GM12865 (cell line): ENCODE measurements at places on chromosomes 2 and 18.
A peak's percentile ranks its signal among the peaks of the same experiment; 100 is the strongest.

GRCh38 chr2:62641410-62641843, 64.1 kb upstream of the EHBP1 start:
- no peak for DNase-seq

DNA sequence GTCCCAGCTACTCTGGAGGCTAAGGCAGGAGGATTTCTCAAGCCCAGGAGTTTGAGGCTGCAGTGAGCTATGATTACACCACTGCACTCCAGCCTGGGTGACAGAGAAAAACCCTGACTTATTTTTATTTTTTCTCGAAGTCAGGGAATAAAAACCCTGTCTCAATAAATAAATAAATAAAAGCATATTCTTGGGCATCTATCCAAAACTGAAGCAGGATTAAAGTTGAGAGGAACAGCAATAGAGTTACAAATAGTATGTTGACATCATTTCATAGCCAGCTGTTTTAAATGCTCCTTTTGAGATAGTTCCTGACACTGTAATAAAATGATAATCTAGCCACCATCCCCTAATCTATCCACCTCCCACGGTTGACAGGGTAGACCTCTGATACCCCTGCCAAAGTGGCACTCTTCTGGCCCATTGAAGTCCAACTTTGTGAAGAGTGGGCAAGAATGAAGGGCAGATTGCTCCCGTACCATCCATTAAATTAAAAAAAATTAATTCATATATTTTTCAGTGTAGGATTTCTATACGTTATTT, 42.3 kb upstream of the LPIN2 start:
- DNase-seq: no peak

GRCh38 chr2:229153951-229154350, 117.1 kb downstream of the PID1 start:
- DNase-seq: no peak

DNA sequence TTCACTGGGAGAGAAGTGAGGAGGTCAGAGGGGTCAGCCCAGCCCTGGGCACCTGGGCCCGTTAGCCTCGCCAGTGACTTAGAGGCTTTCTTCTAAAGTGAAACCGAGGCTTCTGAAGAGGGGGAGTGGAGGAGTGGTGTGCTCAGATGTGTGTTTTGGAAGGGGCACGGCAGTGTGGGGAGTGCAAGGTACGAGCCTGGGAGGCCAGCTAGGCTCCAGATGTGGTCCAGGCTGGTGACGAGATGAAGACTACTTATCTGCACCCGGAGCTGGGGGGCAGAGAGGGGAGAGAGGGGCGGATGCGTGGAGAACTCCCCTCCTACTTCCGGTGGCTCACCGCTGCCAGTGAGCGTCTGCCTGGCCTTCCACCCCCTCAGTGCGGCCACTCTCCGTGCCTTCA, 371.3 kb upstream of the HS6ST1 start:
- DNase-seq: no peak

GRCh38 chr2:68721482-68722101, 13.0 kb upstream of the ARHGAP25 start:
- DNase-seq: peak; percentile 71

GRCh38 chr18:48952287-48953103, 1.7 kb upstream of the SMAD7 start:
- DNase-seq: peak; percentile 78

- DNase-seq: no peak
Measured at GRCh38 chr2:63837036-63837594, 4.6 kb upstream of the UGP2 start.

GRCh38 chr2:132415915-132416722, 486 bp upstream of the GPR39 start:
- no peak for DNase-seq

GRCh38 chr18:49846361-49846662, 33.0 kb upstream of the ACAA2 start:
- DNase-seq: no peak
